ENCODE measurements at places on chromosomes 3 and 15. TPM values are rescaled to one million over a fixed set of nuclear protein-coding genes. Genes with fewer than 3 reads are reported as not detected.

DNA sequence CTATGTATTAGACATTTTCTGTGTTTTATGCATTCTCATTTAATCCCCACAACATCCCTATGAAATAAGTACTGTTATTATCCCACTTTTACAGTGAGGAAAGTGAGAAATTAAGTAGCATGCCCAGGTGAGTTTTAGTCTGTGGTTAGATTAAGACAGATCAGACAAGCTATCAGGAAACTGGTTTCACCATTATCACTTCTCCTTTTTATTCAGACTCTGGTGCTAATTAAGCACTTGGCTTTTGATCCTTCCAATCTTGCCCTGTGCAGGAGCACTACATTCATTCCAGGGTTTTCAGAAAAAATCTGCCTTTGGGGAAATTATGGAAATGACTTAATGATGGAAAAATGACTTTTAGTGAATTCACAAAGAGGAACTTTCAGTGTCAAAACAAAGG is 115.2 kb downstream of the TMEM108 start:
- no peaks in the 10 kb centered on the region for H3K4me1 ChIP-seq
- H3K27ac ChIP-seq: no peak overlapping the region
- H3K4me3 ChIP-seq: no peak overlapping the region
- H3K36me3 ChIP-seq: no peaks in the 10 kb centered on the region
- no peaks in the 10 kb centered on the region for H3K27me3 ChIP-seq

DNA sequence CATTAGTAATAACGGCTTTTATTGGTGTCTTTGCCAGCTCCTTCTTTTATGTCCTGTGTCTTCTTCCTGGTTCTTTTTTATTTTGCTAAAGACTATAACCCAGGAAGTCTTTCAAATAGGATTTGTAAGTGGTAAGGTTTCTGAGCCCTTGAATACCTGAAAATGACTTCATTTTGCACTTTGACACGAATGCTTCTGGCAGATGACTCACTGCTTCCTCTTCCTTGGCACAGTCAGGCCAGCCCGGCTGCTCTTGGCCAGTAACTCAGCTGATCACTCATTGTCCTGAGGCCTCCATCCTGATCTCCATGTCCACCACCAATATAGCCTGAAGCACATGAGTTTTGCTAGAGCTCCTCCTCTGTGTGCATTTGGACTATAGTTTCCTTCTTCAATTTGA is 48.7 kb upstream of the NR2E3 start:
- H3K4me3 ChIP-seq: no peak overlapping the region
- H3K4me1 ChIP-seq: no peaks in the 10 kb centered on the region
- no peak overlapping the region for H3K27ac ChIP-seq
- H3K36me3 ChIP-seq: no peaks in the 10 kb centered on the region

DNA sequence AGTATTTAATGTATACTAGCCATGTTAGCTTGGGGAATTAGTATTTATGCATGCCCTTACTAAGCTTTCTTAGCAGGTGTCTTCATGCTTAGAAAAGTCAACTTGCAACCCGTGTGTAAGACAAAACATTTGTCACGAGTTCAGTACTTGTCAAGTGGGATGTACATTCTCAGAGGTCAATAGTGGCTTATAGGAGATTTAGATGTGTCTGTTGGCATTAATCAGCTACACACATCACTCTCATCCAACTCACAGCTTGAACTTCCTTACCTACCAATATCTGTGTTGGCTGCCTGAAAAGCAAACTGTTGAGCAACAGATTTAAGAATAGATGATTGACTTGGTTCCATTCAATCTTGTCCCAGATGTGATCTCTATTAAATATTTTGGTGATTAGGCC is 109.5 kb downstream of the ROBO2 start:
- H3K4me3 ChIP-seq: peak overlapping the region; percentile 10
- H3K27me3 ChIP-seq: no peaks in the 10 kb centered on the region
- DNase-seq: no peak
- H3K4me1 ChIP-seq: no peaks in the 10 kb centered on the region
- no peak overlapping the region for H3K27ac ChIP-seq

GRCh38 chr15:92570391-92570790 is 85.2 kb downstream of the FAM174B start:
- no peaks in the 10 kb centered on the region for H3K4me1 ChIP-seq
- no peak for DNase-seq
- H3K4me3 ChIP-seq: no peak overlapping the region
- H3K27me3 ChIP-seq: no peaks in the 10 kb centered on the region

DNA sequence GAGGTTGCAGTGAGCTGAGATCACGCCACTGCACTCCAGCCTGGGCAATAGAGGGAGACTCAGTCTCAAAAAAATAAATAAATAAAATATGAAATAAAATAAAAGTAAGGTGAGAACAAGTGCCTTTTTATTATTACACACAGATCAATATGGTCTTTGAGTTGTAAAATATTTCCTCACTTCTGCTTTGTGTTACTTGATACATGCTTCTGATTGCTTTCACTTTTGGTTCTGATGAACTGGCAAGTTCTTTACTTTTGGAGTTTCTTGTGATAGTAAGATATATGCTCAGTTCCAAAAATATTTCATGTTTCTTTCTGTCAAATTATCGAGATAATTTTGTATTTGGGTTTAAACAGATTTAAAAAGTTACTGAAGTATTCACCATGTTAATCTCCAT is 16.6 kb upstream of the GYG1 start:
- H3K27ac ChIP-seq: no peak overlapping the region
- H3K4me1 ChIP-seq: no peaks in the 10 kb centered on the region
- no peak overlapping the region for H3K4me3 ChIP-seq
- no peak for DNase-seq
- no peaks in the 10 kb centered on the region for H3K27me3 ChIP-seq

- no peaks in the 10 kb centered on the region for H3K27me3 ChIP-seq
- H3K4me3 ChIP-seq: no peak overlapping the region
- H3K4me1 ChIP-seq: no peaks in the 10 kb centered on the region
- DNase-seq: no peak
Observed at GRCh38 chr15:50219820-50220219, 37.8 kb downstream of the SLC27A2 start.

- H3K27ac ChIP-seq: no peak overlapping the region
- H3K4me1 ChIP-seq: peaks cover 6% of the 10 kb centered on the region
Observed at GRCh38 chr15:74595271-74595670, 20.4 kb upstream of the CLK3 start.

GRCh38 chr3:35045118-35045517 is 594.2 kb upstream of the ARPP21 start:
- no peaks in the 10 kb centered on the region for H3K36me3 ChIP-seq
- no peak overlapping the region for H3K27ac ChIP-seq
- no peaks in the 10 kb centered on the region for H3K27me3 ChIP-seq
- DNase-seq: no peak

GRCh38 chr3:157414861-157415260 is 21.8 kb upstream of the PTX3 start:
- DNase-seq: no peak
- H3K4me3 ChIP-seq: no peak overlapping the region
- no peaks in the 10 kb centered on the region for H3K36me3 ChIP-seq
- H3K4me1 ChIP-seq: no peaks in the 10 kb centered on the region

GRCh38 chr15:63035253-63035652 is 7.3 kb upstream of the TPM1 start:
- H3K27ac ChIP-seq: no peak overlapping the region
- no peak for DNase-seq
- H3K4me3 ChIP-seq: no peak overlapping the region
- no peaks in the 10 kb centered on the region for H3K4me1 ChIP-seq
- no peaks in the 10 kb centered on the region for H3K27me3 ChIP-seq

GRCh38 chr15:80580106-80580505 is 115.0 kb upstream of the ABHD17C start:
- no peak overlapping the region for H3K4me3 ChIP-seq
- no peaks in the 10 kb centered on the region for H3K4me1 ChIP-seq
- no peaks in the 10 kb centered on the region for H3K36me3 ChIP-seq
- no peak for DNase-seq

DNA sequence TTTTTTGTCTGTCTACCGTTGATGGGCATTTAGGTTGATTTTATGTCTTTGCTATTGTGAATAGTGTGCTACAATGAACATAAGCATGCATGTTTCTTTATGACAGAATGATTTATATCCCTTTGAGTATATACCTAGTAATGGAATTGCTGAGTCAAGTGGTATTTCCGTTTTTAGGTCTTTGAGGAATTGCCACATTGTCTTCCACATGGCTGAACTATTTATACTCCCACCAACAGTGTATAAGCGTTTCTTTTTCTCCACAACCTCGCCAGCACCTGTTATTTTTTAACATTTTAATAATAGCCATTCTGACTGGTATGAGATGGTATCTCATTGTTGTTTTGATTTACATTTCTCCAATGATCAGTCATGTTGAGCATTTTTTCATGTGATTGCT is 89.6 kb upstream of the GALNT15 start:
- no peak for DNase-seq
- H3K4me1 ChIP-seq: no peaks in the 10 kb centered on the region
- H3K36me3 ChIP-seq: no peaks in the 10 kb centered on the region
- H3K4me3 ChIP-seq: no peak overlapping the region
- no peak overlapping the region for H3K27ac ChIP-seq

GRCh38 chr3:126858401-126858800 is 124.5 kb upstream of the PLXNA1 start:
- no peak overlapping the region for H3K4me3 ChIP-seq
- H3K36me3 ChIP-seq: no peaks in the 10 kb centered on the region
- H3K27me3 ChIP-seq: no peaks in the 10 kb centered on the region
- DNase-seq: no peak

- H3K36me3 ChIP-seq: no peaks in the 10 kb centered on the region
- no peak overlapping the region for H3K4me3 ChIP-seq
- DNase-seq: no peak
- H3K27me3 ChIP-seq: no peaks in the 10 kb centered on the region
- no peaks in the 10 kb centered on the region for H3K4me1 ChIP-seq
Observed at GRCh38 chr3:108722724-108723123, 34.5 kb downstream of the RETNLB start.

- DNase-seq: no peak
- H3K27me3 ChIP-seq: no peaks in the 10 kb centered on the region
- no peak overlapping the region for H3K27ac ChIP-seq
- no peaks in the 10 kb centered on the region for H3K36me3 ChIP-seq
- H3K4me1 ChIP-seq: no peaks in the 10 kb centered on the region
Observed at GRCh38 chr3:183267140-183267539, 14.1 kb downstream of the B3GNT5 start.

GRCh38 chr15:63763476-63764123 is 70.1 kb downstream of the HERC1 start:
- H3K27me3 ChIP-seq: no peaks in the 10 kb centered on the region
- DNase-seq: no peak

GRCh38 chr3:16349986-16350596 is 85.1 kb downstream of the OXNAD1 start:
- H3K27ac ChIP-seq: no peak overlapping the region
- DNase-seq: no peak
- no peak overlapping the region for H3K4me3 ChIP-seq
- no peaks in the 10 kb centered on the region for H3K27me3 ChIP-seq
- no peaks in the 10 kb centered on the region for H3K4me1 ChIP-seq

DNA sequence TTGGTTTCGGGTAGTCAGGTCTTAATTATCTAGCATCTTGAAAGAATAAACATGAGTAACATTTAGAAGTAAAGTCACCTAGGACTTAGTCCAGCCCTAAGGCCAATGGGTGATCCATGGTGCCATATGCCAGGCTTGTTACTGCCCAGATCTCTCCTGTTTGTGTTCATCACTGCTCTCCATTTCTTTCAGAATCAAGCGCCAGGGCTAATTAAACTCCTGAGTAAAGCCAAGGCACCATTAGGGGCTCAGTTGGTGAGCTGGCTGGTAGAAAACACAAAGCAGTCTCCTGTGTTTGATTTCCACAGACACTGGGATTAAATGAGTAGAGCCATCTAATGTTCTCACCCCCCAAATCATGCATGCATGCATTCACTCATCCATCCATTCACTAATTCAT is 11.3 kb downstream of the CYP19A1 start:
- no peaks in the 10 kb centered on the region for H3K4me1 ChIP-seq
- H3K36me3 ChIP-seq: no peaks in the 10 kb centered on the region
- no peaks in the 10 kb centered on the region for H3K27me3 ChIP-seq
- no peak overlapping the region for H3K27ac ChIP-seq
- H3K4me3 ChIP-seq: no peak overlapping the region

GRCh38 chr15:80925597-80926059 is 64.0 kb downstream of the MESD start:
- H3K27ac ChIP-seq: no peak overlapping the region
- H3K36me3 ChIP-seq: no peaks in the 10 kb centered on the region
- H3K4me3 ChIP-seq: no peak overlapping the region
- no peaks in the 10 kb centered on the region for H3K27me3 ChIP-seq
- DNase-seq: no peak

- H3K27me3 ChIP-seq: no peaks in the 10 kb centered on the region
- DNase-seq: no peak
- H3K4me1 ChIP-seq: no peaks in the 10 kb centered on the region
- no peak overlapping the region for H3K27ac ChIP-seq
Observed at GRCh38 chr3:88231632-88232031, 81.9 kb downstream of the C3orf38 start.

DNA sequence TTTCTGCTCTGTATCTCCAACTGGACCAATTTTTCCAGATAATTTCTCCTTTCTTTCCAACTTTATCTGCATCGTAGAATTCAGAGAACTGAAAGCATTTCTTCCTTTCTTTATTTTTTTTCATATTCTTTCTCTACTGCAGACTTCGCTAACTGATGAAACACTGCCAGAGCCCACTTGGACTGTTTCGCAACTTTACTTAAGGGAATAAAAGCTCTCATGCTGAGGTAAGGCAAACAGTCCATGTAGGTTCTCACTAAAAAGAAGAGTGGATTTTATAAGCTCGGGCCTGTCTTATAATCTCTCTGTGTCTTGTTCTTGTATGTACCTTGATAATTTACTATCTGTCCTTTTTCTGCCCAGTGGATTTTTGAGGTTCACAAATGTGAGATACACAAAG is 163.5 kb downstream of the CNTN4 start:
- no peak overlapping the region for H3K4me3 ChIP-seq
- no peak overlapping the region for H3K27ac ChIP-seq
- DNase-seq: no peak
- H3K4me1 ChIP-seq: no peaks in the 10 kb centered on the region

GRCh38 chr15:45710657-45711056 is 75.8 kb downstream of the SQOR start:
- no peaks in the 10 kb centered on the region for H3K27me3 ChIP-seq
- no peak overlapping the region for H3K27ac ChIP-seq
- no peaks in the 10 kb centered on the region for H3K36me3 ChIP-seq
- no peak overlapping the region for H3K4me3 ChIP-seq
- DNase-seq: no peak

DNA sequence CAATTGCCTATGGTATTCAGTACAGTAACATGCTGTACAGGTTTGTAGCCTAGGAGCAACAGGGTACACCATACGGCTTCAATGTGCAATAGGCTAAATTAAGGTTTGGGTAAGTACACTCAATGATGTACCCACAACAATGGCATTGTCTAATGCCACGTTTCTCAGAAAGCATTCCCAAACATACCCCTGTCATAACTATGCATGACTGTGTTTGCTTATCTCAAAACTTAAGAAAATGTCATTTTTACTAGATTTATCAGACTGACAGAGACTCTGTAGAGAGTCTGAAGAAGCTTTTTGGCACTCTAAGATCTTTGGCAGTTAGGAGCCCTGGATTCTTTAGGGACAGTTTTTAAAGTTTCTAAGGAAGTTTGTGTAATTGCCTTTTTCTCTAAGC is 59.9 kb downstream of the MECOM start:
- DNase-seq: no peak
- H3K4me3 ChIP-seq: no peak overlapping the region
- no peaks in the 10 kb centered on the region for H3K4me1 ChIP-seq
- no peaks in the 10 kb centered on the region for H3K27me3 ChIP-seq
- H3K27ac ChIP-seq: no peak overlapping the region

The DPPA2 gene
- total RNA-seq: not detected

The SH2D7 gene
- total RNA-seq: not detected

The ROBO2 gene
- total RNA-seq: not detected

The GABRR3 gene
- not detected for total RNA-seq

The ASB14 gene
- total RNA-seq: not detected

The ITPR1 gene
- 90.7 TPM for total RNA-seq

The LSAMP gene
- total RNA-seq: not detected

The C3orf20 gene
- 0.49 TPM for total RNA-seq

The TRIM42 gene
- not detected for total RNA-seq

All from naive thymus-derived CD4-positive, alpha-beta T cell (primary cell).